CD4-positive, alpha-beta T cell treated with Interleukin-10 for 1 hour (primary cell): ENCODE measurements at places on chromosomes 2 and 18.

DNA sequence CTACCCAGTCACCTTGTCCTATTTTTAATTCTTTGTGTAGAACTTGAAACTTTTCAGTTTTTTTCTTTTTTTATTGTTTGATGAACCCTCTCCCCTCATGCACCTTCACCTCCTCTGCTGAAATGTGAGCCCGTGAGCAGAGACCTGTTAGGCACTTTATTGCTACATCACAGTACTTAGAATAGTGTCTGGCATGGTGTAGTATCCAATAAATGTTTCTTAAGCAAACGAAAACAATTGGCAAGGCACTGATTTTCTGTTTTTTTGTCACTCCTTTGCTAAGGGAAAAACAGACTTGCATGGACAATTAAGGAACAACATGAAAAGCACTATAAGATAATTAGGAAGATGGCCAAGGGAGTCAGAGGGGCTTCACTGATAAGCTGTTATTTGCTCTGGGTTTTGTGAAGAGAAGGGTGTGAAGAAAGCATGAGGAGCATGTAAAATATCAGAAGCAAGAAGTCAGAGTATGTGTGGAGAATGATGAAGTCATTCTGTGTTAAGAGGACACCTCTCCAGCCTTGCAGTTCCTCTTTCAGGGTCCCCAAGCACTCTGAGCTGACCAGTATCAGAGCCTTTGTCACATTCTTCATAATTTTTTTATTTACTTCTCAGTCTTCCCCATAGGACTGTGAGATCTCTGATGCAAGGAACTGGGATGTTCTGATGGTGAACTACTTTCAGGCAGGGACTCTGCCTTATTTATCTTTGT lies 99.7 kb upstream of the CAVIN2 start:
- DNase-seq, result no peak

- DNase-seq, result no peak
Measured at GRCh38 chr2:221574231-221574570, 2.1 kb upstream of the EPHA4 start.

GRCh38 chr18:75204269-75204731 lies 4.6 kb downstream of the PTGR3 start:
- DNase-seq, result no peak

DNA sequence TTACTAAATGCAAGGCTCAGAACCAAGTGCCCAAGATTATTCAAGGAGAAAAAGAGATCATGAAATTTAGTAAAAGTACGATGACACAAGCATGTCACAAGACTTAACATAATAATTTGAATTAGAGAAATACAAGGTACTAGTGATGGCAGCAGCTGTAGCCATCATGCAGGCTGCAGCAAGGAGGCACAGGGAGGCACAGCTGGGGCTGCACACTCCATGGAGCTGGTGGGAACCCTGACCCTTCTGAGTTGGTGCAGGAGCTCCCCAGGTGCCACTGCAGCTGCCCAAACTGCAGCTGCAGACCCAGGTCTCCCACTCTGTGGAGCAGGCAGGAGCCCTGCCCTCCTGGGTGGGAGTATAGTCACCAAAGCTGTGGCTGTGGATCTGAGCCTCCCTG lies 46.0 kb downstream of the COL3A1 start:
- no peak for DNase-seq

GRCh38 chr2:68223419-68223818 lies 28.9 kb downstream of the PPP3R1 start:
- DNase-seq, result no peak

DNA sequence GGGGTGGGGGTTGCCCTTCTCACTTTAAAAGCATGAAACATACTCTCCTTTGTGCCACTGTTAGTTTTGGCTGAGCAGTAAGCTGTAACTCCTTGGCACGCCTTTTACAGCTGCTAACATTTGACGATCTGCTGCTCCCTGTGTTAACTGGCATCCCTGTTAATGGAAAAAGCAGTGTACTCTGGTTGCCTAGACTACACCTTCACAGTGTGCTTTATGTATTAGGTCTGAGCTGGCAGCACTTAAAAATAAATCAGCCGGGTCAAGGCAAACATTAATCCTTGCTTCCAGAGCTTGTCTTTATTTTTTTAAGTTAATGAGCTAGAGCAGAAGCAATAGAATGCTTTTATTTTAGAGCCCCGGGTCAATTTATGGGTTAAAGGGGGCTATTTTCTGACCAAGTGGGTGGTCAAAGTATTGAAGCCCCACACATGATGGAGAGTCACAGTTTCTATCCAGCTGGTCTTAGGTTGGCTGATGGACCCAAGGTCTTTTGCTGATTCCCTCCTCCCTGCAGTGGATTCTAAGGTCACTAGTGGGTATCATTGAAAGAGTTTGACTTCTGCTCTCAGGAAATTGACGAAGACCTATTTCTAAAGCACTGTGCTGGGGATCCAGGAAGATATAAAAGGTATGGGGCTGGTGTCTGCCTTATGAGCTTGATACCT lies 54.5 kb downstream of the CFAP221 start:
- DNase-seq, result no peak

- DNase-seq, result no peak
Measured at GRCh38 chr2:60408811-60409530, 144.5 kb downstream of the BCL11A start.

DNA sequence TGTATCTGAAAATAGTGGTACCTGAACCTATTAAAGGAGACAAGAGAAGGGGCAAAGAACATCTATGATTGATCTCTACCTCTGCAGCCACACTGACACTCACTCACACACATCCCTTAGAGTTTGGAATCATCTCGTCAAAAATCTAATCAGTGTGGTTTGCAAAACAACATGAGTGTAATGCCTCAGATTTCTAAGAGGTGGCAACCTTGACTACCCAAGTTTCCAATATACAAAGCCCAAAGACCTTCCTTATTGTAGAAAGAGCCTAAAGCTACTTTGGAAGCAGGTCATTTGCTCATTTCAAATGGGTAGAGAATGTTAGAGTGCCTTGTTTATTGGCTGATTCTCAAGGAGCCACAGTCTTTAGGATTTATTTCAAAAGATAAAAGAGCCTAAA lies 444.9 kb downstream of the ARHGAP15 start:
- no peak for DNase-seq

DNA sequence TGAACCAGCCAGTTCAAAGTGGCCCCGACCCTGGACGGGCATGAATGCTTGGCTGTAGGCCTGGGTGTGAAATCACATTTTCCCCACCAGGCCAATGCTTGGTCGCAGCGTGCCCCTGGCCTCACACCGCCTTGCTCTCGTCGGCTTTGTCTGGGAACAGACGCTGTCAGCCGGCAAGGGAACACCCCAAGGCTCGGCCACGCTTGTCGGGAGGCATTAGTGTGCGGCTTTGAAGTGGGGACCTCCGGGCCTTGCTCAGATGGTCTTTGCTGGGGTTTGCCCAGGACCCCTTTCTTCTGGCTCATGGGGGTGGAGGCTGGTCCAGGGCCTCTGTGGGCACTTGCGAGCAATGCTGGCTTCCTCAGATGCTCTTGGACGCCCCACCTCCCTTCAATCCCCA lies 79.1 kb downstream of the INHBB start:
- no peak for DNase-seq

DNA sequence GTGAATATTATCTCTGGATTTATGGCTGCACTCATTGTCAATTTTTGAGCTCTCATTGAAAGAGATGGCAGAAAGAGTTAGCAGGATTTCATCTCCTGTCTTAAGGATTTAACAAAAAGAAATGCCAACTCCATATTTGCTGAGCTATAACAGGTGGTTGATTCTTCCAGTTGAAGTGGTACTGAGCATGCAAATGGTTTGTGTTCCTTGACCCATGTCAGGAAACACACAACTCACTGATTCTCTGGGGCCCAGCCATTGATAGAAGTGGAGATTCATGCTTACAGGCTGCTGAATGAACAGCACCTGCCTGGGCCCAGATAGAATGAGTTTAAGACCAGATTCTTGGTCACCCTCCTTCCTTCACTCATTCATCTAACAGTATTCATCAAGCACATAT lies 128.8 kb downstream of the CERS6 start:
- no peak for DNase-seq

DNA sequence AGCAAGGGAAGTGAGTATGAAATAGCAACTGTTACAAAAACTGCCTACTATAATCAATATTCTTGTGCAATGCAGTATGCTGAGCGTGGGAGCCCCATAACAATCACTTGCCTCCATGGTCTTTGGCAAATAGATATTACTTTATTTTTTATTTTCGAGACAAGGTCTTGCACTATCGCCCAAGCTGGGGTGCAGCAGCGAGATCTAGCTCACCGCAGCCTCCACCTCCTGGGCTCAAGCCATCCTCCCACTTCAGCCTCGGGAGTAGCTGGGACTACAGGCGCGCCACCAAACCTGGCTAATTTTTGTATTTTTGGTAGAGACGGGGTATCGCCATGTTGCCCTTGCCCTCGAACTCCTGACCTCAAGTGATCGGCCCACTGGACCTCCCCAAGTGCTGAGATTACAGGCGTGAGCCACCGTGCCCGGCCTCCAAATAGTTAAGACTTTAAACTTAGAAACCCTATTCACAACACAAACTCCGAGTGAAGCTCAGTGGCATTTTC lies 1.2 kb upstream of the CCNT2 start:
- peak; percentile 24 for DNase-seq

DNA sequence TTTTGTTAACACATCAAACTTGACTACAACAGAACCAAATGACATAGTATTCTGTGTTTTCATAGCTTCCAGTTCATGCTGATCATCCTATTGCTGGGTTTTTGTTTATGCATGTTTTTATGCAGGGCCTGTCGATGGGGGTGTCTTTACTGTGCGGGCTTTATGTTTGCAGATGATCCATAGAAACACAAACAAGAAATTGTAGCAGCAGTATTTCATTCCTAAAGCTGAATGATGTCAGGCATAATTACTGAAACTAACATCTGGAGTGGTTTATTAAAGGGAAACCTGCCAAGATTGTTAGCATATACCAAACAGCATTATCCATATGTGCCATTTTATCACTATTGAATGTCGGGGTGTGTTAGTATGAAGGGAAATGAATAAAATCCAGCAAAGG lies 129.7 kb downstream of the PTPRM start:
- DNase-seq, result no peak

DNA sequence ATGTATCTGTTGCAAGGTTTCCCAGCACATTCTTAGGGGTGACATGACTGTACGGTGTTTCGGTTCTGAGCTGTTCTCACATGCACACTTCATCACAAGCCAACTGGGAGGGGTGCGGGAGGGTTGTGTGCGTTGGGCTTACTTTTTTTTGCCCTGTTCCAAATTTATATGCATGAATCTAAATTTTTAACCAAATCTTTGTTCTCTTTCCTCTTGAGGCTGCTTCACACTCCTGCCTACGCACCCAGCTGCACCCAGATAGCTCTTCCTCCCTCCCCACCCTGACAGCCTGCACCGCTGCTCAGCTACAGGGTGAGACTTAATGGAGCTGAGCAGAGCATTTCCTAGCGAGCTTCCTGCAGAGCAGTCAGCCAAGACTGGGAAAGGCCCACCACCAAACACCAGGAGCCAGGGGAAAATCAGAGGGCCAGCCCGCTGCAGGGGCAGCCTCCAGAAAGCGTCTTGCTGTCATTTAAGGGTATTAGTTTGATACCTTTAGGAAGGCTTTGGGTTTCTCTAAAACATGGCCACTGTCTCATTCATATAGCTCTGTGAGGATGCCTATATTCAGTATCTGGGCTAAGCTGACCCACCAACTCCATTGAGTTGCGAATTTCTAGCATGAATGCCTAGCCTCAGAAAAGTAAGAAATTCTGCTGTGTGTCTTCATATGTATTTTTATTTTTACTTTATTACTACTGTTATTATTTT lies 84.5 kb downstream of the POU3F3 start:
- DNase-seq, result no peak

DNA sequence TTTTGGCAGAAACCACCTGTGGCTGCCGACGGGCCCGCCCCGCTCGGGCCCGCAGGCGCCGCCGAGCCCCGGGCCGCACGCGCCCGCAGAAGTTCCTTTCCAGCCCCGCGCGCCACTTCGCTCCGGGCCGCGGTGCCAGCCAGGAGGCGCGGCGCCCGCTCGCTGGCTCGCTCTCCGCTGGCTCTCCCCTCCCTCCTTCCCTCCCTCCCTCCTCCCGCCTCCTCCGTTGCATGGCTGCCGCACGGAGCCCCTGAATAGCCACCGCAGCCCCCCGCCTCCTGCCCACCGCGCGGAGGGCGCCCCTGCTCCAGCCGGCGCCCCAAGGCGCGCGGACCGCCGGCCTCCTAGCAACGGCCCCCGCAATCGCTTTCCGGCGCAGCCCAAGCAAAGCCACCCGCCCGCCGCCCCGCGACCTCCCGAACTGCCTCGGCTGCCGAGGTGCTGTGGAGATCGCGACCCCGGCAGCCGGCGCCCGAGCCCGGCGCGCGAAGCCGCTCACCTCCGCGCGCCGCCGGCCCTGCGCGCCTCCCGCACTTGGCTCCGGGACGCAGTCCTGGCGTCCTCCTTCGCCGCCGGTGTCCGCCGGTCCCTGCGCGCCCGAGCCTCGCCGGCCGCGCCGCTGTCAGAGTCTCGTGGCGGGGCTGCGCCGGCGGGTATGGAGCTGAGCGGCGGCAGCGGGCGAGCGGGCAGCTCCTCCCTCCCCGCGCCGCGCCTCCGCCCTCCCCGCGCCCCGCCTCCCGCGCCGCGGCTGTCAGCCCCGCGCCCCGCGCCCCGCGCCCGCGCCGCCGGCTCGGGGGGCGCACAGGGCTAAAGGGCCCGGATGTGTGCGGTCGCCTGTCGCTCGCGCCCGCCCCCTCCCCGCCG lies at the start of gene ZBTB7C:
Gene ZBTB7C (minus strand): TSS at position 657 of the 864 bp plus-strand sequence.
- DNase-seq, result no peak

- DNase-seq, result no peak
Measured at GRCh38 chr18:4589056-4589800, 134.1 kb upstream of the DLGAP1 start.
